ENCODE measurements at places on chromosomes 4 and X. TPM values are rescaled to one million over a fixed set of nuclear protein-coding genes. Genes with fewer than 3 reads are reported as not detected.

The MAGEB17 gene
- not detected for total RNA-seq

The NLGN4X gene
- 0.13 TPM for total RNA-seq

The SUPT20HL2 gene
- not detected for total RNA-seq

The HS3ST1 gene
- 0.98 TPM for total RNA-seq

The ZNF141 gene
- 2.5 TPM for total RNA-seq

The MAD2L1 gene
- 27.3 TPM for total RNA-seq

The SYTL4 gene
- total RNA-seq, result 14.8 TPM

The BEX5 gene
- total RNA-seq, result 3.5 TPM

The MAGEC1 gene
- total RNA-seq, result not detected

The REPS2 gene
- total RNA-seq, result 1.00 TPM

The PCDH18 gene
- 0.13 TPM for total RNA-seq

The PAGE2B gene
- not detected for total RNA-seq

The TMEM31 gene
- total RNA-seq, result not detected

The HDAC6 gene
- 43.0 TPM for total RNA-seq
